Activated CD4-positive, alpha-beta T cell treated with anti-CD3 and anti-CD28 coated beads, Interleukin-2, amount 10 ng/mL, durations not matched to agents 7 days and 5 days (primary cell): ENCODE measurements at places on chromosomes 5 and 9. TPM values are rescaled to one million over a fixed set of nuclear protein-coding genes. Genes with fewer than 3 reads are reported as not detected.

GRCh38 chr5:180143656-180144364, 65.2 kb downstream of the RASGEF1C start:
- DNase-seq = no peak

- DNase-seq = no peak
Observed at GRCh38 chr9:134553996-134554372, 87.6 kb upstream of the COL5A1 start.

GRCh38 chr5:89769975-89770374, 639.6 kb downstream of the CETN3 start:
- DNase-seq = no peak

The MLANA gene
- total RNA-seq = not detected

The PTGER4 gene
- total RNA-seq = 45.7 TPM

DNA sequence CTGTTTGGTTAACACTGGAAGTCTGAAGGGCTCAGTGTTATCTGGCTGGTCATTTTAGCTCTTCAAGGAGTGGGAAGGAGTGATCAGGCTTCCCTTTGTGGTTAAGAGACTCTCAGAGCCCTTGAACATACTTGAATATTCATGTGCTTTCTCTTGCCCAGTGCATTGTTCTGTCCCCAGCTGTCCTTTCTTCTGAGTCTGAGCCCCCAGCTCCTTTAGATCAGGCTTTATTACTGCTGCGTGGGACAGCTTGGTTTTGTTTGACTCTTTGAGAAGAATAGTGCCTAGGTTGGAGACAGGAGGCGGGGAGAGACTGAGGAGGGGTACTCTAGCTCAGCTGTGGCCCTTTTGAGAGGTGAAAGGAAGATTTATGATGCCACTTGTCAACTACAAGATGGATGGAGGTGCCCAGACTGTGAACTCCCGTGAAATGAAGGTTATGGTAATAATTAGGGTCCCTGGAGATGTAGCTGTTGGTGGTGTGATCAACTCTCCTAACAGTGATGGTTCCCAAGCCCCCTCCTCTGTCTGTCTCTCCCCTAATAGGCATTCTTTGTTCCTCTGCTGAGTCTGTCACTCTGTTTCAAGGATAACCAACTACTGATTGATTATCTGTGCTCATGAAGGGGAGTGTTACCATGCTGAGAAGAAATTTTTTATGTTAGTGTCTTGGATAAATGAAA, 83.1 kb upstream of the GLRA1 start:
- no peak for DNase-seq

The IRGM gene
- 1.7 TPM for total RNA-seq

DNA sequence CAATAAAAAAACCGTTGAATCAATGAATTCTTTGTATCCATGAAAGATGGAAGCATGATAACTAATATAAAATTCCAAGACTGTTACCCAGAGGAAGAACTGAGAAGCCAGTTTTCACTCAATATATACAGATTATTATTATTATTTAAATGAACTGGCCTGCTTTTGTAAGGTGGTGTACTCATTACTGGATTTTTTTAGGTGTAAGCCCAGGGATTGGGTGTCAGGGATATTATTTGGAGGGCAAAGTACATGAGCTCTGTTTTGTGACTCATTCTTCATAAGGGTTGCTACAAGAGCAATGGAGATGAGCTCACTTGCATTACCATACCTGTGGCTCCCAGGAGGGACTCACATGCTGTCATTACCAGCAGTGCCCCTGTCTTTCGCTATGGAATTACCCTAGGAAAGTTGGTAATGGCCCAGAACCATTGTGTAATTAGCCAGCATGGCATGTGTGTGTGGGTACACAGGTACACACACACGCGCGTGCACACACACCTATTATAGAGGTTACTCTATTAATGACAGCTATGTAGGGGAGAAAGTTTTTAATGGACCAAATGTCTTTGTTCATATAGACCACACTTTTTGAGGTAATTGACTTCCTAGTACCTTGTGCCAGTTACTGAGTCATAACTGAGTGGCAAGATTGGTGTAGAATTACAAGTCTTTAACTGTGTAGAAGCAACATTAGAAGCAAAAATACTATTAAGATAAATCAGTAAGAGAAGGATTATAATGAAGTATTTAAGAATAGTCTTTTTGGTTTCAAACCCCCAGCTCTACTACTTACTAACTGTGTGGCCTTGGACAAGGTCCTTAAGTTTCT, 143.4 kb downstream of the GDNF start:
- no peak for DNase-seq

DNA sequence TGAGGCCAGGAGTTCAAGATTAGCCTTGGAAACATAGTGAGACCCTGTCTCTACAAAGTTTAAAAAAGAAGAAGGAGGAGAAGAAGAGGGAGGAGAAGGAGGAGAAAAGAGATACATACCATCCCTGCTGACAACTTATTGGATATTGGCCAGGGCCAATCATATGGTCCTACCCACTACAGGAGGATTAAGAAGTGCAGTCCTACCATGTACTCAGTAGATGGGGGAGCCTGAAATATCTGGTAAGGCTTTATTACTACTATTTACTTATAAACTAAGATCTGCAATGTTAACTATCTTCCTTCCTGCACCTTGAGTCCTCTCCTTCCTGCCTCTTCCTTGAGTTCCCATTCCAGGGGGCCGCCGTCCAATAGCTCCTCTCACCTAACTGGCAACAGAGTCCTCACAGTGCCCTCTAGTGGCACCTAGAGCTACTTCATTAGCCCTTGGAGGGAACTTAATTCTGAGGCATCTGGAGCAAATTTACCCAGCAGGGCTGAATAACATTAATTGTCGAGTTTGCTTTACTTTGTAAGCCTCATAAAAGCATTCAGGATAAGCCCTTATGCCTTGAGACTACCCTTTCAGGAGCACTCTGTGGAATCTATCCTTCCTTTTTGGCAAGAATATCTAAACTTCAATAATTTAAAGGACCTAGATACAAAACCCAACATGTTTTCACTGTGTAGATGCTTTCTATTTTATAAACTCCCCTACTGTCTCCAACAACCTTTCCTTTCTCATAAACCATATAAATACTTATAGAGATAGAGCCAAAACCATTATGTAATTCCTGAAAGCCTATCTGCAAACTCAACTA, 39.1 kb upstream of the RANBP6 start:
- peak; percentile 72 for DNase-seq

DNA sequence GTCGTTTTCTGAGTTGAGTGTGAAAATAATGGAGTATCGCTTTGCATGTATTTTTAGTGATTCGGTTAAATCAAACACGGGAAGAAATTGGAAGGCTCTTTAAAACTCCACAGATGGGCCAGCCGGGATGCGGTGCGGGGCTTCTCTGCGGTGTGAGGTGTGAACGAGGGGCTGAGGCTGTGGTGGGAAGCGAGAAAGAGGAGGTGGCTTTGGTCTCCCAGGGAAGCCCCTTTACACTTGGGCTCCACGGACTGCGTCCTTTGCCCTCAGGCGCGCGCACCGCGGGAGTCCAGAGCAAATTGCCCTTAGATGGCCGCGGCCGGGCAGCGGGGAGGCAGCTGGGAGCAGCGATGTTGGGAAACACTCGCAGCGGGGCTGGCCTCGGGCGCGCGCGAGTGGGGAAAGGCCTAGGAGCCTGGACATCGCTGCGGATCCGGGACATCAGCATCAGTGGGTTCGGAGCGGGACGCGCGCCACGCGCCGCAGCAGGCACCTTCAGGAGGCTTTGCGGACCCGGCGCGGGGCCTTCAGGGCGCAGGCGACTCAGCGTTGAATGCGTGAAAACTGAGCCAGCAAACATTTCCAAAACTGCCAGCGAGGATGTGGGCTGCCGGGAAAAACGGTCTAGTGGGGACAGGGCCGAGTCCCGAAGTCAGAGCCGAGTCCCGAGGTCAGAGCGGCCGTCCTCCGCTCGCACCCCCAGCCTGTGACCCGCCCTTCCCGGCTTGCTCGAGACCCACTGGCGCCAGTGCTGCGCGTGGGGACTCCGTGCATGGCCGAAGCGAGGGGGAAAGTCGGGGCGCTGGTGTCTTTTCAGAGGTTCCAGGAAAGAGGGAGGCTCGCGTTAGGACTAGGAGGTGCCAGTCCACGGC, 6.5 kb downstream of the IRX1 start:
- no peak for DNase-seq

GRCh38 chr5:9140711-9141110, 405.2 kb downstream of the SEMA5A start:
- no peak for DNase-seq

GRCh38 chr5:36264202-36264760, 22.6 kb upstream of the NADK2 start:
- DNase-seq = no peak

The TMC1 gene
- not detected for total RNA-seq

The C9orf50 gene
- not detected for total RNA-seq

- peak; percentile 28 for DNase-seq
Observed at GRCh38 chr5:16791036-16791705, 144.9 kb downstream of the MYO10 start.

- DNase-seq = no peak
Observed at GRCh38 chr5:88679638-88680037, 203.3 kb downstream of the MEF2C start.
